ENCODE measurements at places on chromosomes 5 and 9.

GRCh38 chr5:142522983-142523382 is 162.9 kb downstream of the FGF1 start:
- DNase-seq, result no peak

- DNase-seq, result no peak
These were observed 65.2 kb downstream of the MCCC2 start for GRCh38 chr5:71652349-71652748.

- no peak for DNase-seq
These were observed 73.5 kb downstream of the ZNF622 start for GRCh38 chr5:16391858-16392649.

GRCh38 chr5:174195517-174195916 is 150.0 kb downstream of the NSG2 start:
- DNase-seq, result no peak

DNA sequence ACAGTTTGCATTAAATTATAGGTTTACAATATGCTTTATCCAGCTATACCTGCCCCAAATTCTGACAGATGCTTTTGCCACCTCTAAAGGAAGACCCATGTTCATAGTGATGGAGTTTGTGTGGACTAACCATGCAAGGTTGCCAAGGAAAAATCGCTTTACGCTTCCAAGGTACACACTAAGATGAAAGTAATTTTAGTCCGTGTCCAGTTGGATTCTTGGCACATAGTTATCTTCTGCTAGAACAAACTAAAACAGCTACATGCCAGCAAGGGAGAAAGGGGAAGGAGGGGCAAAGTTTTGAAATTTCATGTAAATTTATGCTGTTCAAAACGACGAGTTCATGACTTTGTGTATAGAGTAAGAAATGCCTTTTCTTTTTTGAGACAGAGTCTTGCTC is 41.0 kb downstream of the FXN start:
- no peak for DNase-seq

GRCh38 chr9:13388157-13388556 is 108.7 kb upstream of the MPDZ start:
- DNase-seq, result no peak

GRCh38 chr9:6024035-6024554 is 8.7 kb upstream of the RANBP6 start:
- DNase-seq, result no peak

DNA sequence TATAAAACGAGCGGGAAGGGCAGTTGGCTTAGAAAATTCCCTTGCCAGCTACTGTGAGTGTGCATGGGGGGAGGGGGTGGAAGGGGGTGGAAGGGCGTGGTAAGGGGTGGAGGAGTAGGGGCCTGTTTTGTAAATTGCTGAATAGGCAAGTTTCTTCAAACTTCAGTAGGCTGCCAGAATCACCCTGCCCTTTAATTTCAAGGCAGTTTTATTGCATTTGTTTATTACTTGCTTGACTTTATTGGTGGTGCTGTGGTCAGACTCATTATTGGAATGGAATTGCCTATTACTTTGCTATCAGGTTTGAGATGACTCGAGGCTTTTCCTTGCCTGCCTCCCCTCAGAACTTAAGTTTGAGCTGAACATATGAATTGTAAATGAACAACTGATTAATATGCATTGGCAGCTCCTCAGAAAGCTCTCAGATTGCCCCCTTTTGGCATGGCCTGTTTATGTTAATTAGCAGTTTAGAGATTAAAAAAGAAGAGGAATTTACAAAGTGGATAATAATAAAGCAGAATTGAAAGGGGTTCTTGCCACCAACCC is 76.0 kb downstream of the SEMA6A start:
- DNase-seq, result no peak

DNA sequence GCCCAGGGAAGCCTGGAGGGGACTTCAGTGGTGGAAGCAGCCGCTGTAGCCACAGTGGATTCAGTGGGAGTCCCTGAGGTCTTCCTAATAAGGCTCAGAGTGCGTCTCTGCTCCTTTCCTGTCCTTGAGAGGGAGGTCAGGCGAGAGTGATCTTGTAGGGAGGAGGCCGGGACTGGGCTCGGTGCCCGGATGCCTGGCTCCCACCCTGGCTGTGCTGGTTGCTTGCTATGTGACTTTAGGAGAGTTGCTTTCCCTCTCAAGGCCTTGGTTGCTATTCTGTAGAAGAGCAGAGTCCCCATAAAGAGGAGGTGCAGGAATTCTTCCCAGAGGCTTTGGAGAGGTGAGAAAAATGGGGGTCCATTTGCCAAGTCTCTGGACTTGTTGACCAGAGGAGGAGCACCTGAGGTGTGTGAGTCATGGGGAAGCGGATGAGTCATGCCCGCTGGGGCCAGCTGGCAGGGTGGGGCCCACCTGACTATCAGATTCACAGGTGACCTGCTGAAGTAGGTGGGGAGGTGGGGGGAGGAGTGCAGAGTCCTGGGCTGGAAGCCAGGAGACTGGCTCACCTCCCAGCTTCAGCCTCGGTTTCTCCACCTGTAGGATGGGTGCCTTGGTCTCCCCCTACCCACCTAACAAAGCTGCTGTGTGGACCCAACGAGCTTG is 13.8 kb downstream of the GSN start:
- no peak for DNase-seq

GRCh38 chr9:92647671-92648473 is 22.1 kb downstream of the IPPK start:
- no peak for DNase-seq

- DNase-seq, result no peak
These were observed 133.0 kb downstream of the ZSWIM6 start for GRCh38 chr5:61465066-61465465.

DNA sequence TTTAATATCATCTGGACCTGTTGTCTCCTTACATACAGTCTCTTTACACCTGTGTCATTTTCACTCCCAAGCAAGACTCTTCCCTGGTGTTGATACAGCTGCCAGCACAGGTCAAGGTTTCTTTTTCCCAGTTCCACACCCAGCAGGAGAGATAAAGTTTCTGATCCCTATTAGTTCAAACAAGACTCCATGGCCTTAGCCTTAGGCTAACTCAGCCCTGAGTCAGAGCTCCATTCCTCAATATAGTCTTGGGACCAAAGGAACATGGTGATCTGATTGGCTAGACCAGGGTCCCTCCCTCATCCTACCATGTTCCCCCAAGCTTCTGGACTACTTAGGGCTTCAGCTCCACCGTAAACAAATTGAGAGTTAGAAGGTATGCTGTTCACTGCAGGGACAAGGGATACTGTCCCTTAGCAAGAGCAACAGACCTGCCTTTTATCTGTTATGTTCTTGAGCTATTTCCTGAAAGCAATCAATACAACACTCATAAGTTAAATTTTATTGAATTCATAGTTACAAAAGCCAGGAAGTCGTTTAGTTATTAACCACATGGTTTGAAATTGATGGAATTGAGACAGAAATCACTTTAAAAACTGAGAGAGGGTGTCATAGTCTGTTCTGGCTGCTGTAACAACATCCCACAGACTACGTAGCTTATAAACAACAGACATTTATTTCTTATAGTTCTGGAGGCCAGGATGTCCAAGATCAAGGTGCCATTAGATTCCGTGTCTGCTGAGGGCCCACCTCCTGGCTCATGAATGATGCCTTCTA is 20.5 kb downstream of the SLC1A1 start:
- DNase-seq, result no peak

DNA sequence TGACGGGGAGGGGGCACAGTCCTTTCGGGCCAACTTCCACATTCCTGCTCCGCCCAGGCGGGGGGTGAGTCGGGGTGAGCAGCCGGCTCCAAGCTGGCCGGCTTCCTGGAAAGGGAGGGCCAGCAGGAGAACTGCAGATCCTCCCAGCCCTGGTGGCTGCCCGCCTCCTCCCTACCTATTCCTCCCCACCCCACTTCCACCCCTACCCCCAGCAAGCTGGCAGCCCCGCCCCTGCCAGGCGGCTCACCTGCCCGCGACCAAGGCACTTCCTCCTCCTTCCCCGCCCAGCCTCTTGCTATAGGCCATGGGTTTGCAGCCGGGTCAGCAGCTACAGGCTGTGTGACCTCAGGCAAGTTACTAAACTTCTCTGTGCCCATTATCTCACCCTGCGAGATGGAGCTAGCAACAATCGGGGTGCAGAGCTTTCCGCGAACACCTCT is 5.6 kb upstream of the IRF1 start:
- DNase-seq, result peak; percentile 82

- DNase-seq, result peak; percentile 15
These were observed 47.3 kb upstream of the SUB1 start for GRCh38 chr5:32538031-32538547.

DNA sequence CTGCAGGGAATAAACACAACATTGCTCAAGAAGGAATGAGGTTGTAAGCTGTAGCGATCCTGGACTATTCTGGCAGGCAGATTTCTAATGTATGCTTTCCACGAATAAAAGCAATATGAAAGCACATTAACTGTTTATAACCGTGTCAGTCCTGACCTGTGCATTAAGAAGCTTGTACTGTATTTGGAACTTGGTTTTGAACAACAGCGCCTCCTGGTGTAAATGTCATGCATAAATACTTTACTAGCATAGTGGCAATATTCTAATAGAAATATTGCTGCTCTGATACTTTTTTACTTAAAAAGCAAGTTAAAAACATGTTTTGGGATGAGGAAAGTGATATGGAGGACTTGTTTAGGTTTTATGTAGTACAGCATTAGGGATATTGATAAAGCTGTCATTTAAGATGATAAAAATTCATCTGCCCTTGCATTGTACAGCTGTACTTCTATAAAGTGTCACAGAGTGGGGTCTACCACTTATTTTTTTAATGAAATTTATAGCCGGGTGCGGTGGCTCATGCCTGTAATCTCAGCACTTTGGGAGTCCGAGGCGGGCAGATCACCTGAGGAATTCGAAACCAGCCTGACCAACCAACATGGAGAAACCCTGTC is 70.7 kb upstream of the GNE start:
- peak; percentile 82 for DNase-seq

DNA sequence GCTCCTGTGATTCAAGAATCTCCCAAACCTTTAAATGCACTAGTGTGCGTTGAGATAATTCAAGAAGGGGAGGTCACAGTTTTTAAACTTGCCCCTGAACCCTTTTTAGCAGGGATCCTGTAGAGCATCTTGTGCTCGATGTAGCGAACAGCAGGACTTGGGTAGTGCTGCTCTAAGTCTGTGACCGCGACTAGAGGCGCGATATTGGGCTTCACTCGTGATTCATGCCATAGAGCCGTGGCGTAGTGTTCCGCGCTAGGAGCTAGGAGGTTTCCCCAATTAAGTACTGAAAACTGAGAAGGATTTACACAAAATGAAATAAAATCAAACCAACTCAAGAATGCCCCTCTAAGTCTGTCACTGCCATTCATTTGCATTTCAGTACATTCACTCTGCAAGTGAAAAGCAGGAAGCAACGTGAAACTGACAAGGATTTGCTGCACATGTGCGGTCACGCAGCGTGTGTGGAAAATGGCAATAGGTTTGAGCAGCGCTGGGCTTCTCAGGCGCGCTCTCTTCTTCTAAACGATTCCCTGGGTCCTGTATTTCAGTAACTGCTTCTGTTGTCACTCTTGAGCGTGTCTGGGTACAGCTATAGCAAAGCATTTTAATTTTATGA is 1135.9 kb upstream of the WWC1 start:
- DNase-seq, result no peak

DNA sequence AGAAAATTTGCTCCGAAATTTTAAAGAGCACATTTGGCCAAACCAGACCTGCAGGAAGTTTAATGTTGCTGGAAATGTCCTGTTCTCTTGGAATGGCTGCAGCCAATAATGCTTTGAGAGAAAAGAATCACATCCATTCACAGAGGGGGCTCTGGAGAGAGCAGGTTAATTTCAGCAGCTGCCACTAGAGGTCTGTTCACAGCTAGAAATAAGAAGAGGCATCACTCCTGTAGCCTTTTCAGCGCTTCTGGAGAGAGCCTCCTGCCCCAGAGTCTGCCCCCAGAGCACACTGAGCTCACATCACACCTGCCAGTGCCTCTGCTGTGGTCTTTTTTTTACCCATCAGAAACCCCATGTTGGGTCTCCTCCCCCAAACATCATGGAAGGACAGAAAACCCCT is 124.8 kb upstream of the RAD23B start:
- DNase-seq, result no peak

GRCh38 chr9:121744002-121744686 is 92.7 kb downstream of the DAB2IP start:
- DNase-seq, result no peak

GRCh38 chr5:67999391-67999790 is 216.2 kb upstream of the PIK3R1 start:
- DNase-seq, result no peak

- no peak for DNase-seq
These were observed 484.0 kb downstream of the GADD45G start for GRCh38 chr9:90088856-90089255.

GRCh38 chr9:70123695-70124094 is 80.0 kb downstream of the MAMDC2 start:
- DNase-seq, result no peak

DNA sequence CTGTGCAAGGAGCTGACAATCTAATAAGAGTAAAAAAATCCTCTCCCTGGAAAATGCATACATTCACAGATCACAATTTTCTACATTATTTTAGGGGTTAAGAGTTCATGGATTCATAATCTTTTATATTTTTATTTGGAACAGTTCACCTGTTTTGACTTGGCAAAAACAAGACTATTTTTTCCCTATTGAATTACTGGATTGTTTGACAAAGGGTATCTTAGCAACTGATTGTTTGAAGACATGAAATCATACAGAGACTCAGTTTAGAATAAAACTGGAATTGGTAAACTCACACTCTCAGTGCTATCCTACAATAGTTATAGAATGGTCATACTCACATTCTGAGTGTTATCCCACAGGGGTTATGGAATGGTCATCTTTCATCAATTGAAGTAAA is 358.2 kb upstream of the PTGER4 start:
- no peak for DNase-seq

DNA sequence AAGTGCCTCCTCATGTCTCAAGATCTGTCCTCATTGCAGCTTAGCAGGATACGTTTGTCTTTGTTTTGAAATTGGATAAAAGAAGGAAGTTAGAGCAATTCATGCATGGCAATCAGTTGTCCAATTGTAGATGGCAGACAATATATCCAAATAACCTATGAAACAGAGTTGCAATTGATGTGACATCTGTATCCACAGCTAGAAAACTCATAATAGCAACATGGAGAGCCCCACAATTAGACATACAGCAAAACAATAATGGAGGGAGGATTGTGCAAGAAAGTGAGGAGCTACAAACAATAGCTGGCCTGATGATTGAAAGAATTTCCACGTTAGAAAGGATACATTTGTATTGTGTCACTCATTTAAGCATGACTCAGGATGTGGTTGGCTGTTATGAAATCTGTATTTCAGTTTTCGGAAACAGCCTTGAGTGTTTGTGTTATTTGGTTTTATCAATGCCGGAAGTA is 132.0 kb downstream of the FAM174A start:
- DNase-seq, result no peak

DNA sequence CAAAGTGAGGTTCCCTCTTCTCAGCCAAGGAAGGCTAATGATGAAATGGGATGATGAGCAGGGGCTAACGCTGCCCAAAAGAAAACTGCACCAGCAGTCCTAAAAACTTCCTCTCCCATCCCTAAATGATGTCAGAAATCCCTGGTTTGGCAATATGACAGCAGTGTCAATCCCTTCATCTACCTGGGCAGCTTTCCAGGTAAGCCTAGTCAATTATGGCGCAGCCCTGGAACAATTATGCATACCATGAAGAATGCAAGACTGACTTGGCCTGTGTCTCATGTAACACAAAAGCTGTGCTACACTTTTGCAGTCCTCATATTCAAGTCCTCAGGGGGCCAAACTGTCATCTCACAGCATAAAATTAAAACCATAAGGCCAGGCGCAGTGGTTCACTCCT is 7.0 kb downstream of the DMGDH start:
- no peak for DNase-seq

- no peak for DNase-seq
These were observed 107.3 kb downstream of the DOCK2 start for GRCh38 chr5:169744336-169744735.

GRCh38 chr9:37325778-37326177 is 96.7 kb upstream of the GRHPR start:
- no peak for DNase-seq

- DNase-seq, result peak; percentile 40
These were observed 51.7 kb downstream of the CPLANE1 start for GRCh38 chr5:37197340-37198050.

All from CD4-positive, alpha-beta T cell (primary cell).